ENCODE measurements at places on chromosomes 5 and 9. TPM values are rescaled to one million over a fixed set of nuclear protein-coding genes. Genes with fewer than 3 reads are reported as not detected.

- no peak for DNase-seq
Measured at GRCh38 chr9:89746385-89747116, 141.7 kb downstream of the GADD45G start.

DNA sequence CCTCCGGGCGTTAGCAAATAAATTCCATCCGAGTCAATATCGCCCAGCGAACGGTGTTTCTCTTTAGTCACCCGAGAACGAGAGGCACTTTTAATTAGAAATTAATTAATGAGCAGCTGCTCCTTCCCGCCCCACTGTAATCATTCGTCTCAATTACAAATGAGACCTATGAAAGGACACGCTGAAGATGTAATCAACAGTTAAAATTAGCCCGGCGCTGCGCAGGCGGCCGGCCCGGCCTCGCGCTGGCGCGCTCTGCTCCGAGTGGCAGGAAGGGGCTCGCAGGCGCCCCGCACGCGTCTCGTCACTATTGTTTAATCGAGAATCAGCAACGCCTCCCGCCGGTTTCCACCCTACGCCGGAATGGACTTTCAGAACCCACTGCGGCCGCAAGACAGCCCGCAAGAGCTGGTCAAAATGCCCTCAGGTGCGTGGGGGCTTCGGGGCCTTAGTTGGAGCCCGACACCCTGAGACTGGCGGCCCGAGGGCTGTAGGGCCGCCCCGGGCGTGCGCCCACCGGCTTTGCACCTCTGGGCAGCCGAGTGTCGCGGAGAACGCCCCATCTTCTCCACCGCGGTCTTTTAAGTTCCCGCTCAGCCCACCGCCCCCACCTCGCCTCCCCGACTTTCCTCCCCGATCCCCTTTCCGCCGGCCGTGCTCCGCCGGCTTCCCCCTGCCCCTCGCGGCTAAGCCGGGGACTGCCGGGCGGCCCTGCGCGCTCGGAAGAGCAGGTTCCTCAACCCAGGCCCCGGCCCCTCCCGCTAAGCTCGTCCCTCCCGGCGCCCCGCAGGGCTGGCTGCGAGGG is 597 bp upstream of the IRX4 start:
- DNase-seq = no peak

DNA sequence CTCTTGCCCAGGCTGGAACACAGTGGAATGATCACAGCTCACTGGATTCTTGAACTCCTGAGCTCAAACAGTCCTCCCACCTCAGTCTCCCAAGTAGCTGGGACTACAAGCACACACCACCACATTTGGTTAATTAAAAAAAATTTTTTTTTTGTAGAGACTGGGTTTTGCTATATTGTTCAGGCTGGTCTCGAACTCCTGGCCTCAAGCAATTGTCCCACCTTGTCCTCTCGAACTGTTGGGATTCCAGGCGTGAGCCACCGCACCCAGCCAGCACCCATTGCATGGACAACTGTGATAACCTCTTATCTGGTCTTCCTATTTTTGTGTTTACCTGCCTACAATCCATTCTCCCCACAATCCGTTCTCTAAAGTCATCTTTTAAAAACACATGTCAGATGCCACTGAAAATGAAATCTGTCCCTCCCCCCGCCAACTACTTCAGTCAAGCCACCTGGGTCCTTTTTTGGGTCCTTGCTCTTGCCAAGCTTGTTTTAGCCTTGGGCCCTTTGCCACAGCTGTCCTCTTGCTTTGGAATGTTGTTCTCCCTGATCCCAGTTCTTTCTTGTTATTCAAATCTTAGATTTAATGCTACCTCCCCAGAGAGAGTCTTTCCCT is 250.5 kb downstream of the PIK3R1 start:
- DNase-seq = no peak

- DNase-seq = no peak
Measured at GRCh38 chr5:60010328-60010727, 116.8 kb upstream of the PDE4D start.

GRCh38 chr5:118806571-118806970 is 181.8 kb downstream of the DTWD2 start:
- DNase-seq = no peak

GRCh38 chr9:123679330-123679987 is 250.5 kb downstream of the DENND1A start:
- peak; percentile 21 for DNase-seq

- DNase-seq = no peak
Measured at GRCh38 chr5:78781611-78782286, 133.2 kb upstream of the LHFPL2 start.

The NUTM2G gene
- not detected for total RNA-seq

The CCDC187 gene
- total RNA-seq = not detected
